ENCODE measurements at places on chromosomes 6 and 20. TPM values are rescaled to one million over a fixed set of nuclear protein-coding genes. Genes with fewer than 3 reads are reported as not detected.

The PXDC1 gene
- total RNA-seq: 58.2 TPM

The SNX21 gene
- 13.3 TPM for total RNA-seq

The RBM39 gene
- total RNA-seq: 208 TPM

The DSP gene
- 468 TPM for total RNA-seq

The BPIFA1 gene
- total RNA-seq: not detected

The TINAG gene
- not detected for total RNA-seq

Measured in astrocyte (in vitro differentiated cells and primary cell).